A673 (cell line): ENCODE measurements at places on chromosomes 13 and 19. TPM values are rescaled to one million over a fixed set of nuclear protein-coding genes. Genes with fewer than 3 reads are reported as not detected.

DNA sequence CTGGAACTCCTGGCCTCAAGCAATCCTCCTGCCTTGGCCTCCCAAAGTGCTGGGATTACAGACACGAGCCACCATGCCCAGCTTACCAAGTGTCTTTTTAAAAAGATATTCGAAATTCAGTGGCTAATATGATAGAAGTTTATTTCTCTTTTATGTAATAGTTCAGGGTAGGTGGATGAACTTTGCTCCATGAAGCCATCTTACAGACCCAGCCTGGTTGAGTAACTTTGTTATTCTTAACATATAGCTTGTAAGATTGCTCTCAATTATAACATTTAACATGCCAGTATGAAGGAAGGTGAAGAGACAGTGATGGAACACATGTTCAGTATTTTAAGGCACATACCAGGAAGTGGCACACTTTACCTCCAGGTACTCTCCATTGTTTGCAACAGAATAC is 42.4 kb downstream of the ZIC2 start:
- DNase-seq: no peak
- no peaks in the 10 kb centered on the region for H3K27me3 ChIP-seq
- H3K36me3 ChIP-seq: no peaks in the 10 kb centered on the region
- H3K4me3 ChIP-seq: no peak overlapping the region

- no peak overlapping the region for H3K4me3 ChIP-seq
- no peaks in the 10 kb centered on the region for H3K27me3 ChIP-seq
- no peak overlapping the region for H3K27ac ChIP-seq
Measured at GRCh38 chr13:109673477-109673876, 112.9 kb downstream of the IRS2 start.

DNA sequence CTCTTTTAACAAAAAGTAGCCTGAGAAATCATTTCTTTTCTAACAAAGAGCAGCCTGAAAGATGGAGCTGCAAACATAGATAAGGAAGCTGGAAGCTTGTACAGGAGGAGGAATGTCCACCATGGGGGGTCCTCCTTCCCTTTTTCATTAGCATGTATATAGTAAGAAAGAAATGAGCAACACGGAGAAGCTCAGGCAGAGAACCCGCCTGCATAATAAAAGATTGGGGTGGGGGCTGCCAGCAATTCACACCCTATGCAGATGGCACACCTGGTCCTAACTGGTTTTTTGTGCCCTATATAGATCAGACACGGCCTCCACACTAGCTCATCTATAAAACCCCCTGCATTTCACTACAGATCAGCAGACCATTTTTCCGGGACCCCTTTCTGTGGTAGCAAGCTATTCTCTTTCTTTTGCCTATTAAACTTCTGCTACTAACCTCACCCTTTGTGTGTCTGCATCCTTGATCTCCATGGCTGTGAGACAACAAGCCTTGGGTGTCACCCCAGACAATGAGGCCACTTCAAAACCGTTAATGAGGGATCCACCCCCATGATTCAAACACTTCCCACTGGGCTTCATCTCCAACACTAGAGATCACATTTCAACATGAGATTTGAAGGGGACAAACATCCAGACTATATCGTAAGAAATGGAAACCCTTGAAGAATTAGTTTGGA is 167.5 kb upstream of the FREM2 start:
- no peak overlapping the region for H3K4me3 ChIP-seq
- no peaks in the 10 kb centered on the region for H3K4me1 ChIP-seq
- H3K36me3 ChIP-seq: no peaks in the 10 kb centered on the region
- H3K27me3 ChIP-seq: no peaks in the 10 kb centered on the region

The SGCG gene
- total RNA-seq: 0.68 and 0.88 TPM in 2 replicates

DNA sequence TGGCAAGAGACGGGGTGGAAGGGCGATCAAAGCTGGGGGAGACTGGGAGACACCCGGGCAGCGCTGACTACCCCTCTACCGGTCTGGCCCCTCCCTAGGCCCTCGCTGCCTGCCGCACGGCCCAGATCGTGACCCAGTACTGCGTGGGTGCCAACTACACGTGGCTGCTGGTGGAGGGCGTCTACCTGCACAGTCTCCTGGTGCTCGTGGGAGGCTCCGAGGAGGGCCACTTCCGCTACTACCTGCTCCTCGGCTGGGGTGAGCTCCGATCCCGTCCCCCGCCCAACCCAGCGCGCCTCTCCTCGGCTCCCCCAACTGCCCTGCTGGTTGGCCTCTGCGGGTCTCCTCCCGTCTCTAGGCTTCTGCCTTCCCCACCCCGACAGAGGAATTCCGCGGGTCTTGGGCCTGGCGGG is 8.8 kb downstream of the GIPR start:
- no peaks in the 10 kb centered on the region for H3K36me3 ChIP-seq
- no peak for DNase-seq
- peaks cover 7% of the 10 kb centered on the region for H3K4me1 ChIP-seq
- no peaks in the 10 kb centered on the region for H3K27me3 ChIP-seq
- H3K4me3 ChIP-seq: peak overlapping the region; percentile 42

- no peak for DNase-seq
- peaks cover 10% of the 10 kb centered on the region for H3K4me1 ChIP-seq
- no peaks in the 10 kb centered on the region for H3K27me3 ChIP-seq
- H3K27ac ChIP-seq: no peak overlapping the region
Measured at GRCh38 chr19:3622224-3622623, 4.4 kb downstream of the CACTIN start.

DNA sequence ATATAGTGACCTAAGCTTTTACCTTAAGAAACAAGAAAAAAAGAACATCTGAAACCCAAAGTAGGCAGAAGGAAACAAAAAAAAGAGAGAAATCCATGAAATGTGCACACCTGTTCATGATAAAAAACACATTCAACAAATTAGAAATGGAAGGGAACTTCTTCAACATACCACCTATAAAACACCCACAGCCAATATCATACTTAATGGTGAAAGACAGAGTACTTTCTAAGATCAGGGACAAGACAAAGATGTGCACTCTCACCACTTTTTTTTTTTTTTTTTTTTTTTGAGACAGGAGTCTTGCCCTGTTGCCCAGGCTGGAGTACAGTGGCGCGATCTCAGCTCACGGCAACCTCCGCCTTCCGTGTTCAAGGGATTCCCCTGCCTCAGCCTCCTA is 29.2 kb downstream of the ZNF45 start:
- H3K4me3 ChIP-seq: no peak overlapping the region
- no peaks in the 10 kb centered on the region for H3K4me1 ChIP-seq
- no peaks in the 10 kb centered on the region for H3K27me3 ChIP-seq
- H3K36me3 ChIP-seq: no peaks in the 10 kb centered on the region
- no peak for DNase-seq
- no peak overlapping the region for H3K27ac ChIP-seq

The ZNF723 gene
- not detected in 2 replicates for total RNA-seq

The ATP4B gene
- total RNA-seq: not detected in 2 replicates

- H3K4me3 ChIP-seq: no peak overlapping the region
- H3K4me1 ChIP-seq: no peaks in the 10 kb centered on the region
- no peaks in the 10 kb centered on the region for H3K27me3 ChIP-seq
- H3K27ac ChIP-seq: no peak overlapping the region
- DNase-seq: no peak
- no peaks in the 10 kb centered on the region for H3K36me3 ChIP-seq
Measured at GRCh38 chr19:2021453-2022140, 6.1 kb upstream of the BTBD2 start.

DNA sequence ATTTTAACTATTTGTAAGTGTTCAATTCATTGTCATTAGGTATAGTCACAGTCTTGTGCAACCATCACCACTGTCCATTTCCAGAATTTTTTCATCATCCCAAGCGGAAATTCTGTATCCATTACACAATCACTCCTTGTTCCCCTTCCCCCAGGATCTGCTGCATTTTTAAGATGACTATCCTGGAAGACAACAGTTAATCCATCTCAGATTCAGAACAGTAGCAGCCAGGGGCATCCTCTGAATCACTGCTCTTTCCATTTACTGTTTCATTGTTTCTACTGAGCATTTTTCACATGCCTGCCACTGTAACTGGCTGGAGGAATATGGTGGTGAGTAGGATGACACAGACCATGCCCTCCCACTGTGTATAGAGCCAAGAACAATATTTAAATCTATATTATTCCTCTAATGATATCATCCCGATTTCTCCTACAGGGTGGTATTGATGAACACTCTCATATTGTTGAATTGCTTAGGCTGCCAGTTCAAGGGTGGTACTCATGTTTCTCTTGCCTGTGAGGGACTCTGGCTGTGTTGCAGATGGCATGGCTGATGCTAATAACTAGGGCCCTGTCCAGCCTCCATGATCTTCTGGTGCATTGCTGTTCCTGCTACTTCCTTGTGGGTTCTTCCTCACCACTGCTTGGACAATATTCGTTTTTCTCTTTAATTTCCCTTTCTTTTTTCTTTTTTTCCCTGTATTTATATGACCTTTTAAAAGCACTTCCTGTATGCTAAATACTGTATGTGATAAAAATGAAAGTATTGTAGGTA is 59.0 kb downstream of the WDFY2 start:
- H3K27me3 ChIP-seq: no peaks in the 10 kb centered on the region
- peak; percentile 82 for DNase-seq
- H3K4me3 ChIP-seq: peak overlapping the region; percentile 14
- H3K4me1 ChIP-seq: peaks cover 77% of the 10 kb centered on the region
- H3K36me3 ChIP-seq: peaks cover 5% of the 10 kb centered on the region

The BST2 gene
- total RNA-seq: 1.3 and 3.6 TPM in 2 replicates

GRCh38 chr13:68588623-68589022 is 1358.5 kb upstream of the PCDH9 start:
- H3K27ac ChIP-seq: no peak overlapping the region
- H3K27me3 ChIP-seq: no peaks in the 10 kb centered on the region
- DNase-seq: no peak
- no peak overlapping the region for H3K4me3 ChIP-seq
- H3K4me1 ChIP-seq: no peaks in the 10 kb centered on the region

- peak; percentile 4 for DNase-seq
- H3K36me3 ChIP-seq: no peaks in the 10 kb centered on the region
- no peaks in the 10 kb centered on the region for H3K4me1 ChIP-seq
- H3K27me3 ChIP-seq: no peaks in the 10 kb centered on the region
- H3K4me3 ChIP-seq: no peak overlapping the region
- no peak overlapping the region for H3K27ac ChIP-seq
Measured at GRCh38 chr13:24407844-24408243, 98.5 kb downstream of the C1QTNF9 start.

- H3K27me3 ChIP-seq: no peaks in the 10 kb centered on the region
- no peaks in the 10 kb centered on the region for H3K36me3 ChIP-seq
- no peak overlapping the region for H3K27ac ChIP-seq
Measured at GRCh38 chr13:84239032-84239431, 356.8 kb upstream of the SLITRK1 start.

DNA sequence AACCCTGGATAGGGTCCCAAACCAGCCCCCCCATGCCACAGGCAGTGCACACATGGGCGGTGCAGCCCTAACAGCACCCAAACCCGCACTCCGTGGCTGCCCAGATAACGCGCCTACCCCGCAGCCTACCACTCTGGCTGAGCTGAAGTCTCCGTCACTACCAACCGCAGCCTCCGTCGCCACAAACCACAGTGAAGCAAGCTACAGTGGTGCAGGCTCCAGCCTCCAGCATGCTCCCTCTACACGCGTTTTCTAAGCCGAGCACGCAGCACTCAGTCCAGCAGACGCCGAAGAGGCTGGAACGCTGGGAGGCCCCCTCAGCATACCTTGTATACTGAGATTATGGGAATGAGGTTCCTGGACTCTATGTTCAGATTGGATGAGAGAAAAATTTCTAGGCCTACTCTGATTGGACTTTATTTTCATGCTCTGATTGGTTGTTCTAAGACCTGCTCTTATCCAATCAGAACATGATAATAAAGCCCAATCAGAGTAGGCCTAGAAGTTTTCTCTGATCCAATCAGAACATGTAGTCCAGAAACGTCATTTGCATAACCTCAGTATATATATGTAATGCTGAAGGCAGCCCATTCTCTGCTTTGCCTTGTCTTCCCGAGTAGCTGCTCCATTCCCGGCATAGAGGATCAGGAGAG is 56.7 kb upstream of the C1QTNF9B start:
- H3K4me1 ChIP-seq: no peaks in the 10 kb centered on the region
- H3K4me3 ChIP-seq: no peak overlapping the region
- no peaks in the 10 kb centered on the region for H3K36me3 ChIP-seq
- H3K27ac ChIP-seq: no peak overlapping the region
- DNase-seq: no peak

DNA sequence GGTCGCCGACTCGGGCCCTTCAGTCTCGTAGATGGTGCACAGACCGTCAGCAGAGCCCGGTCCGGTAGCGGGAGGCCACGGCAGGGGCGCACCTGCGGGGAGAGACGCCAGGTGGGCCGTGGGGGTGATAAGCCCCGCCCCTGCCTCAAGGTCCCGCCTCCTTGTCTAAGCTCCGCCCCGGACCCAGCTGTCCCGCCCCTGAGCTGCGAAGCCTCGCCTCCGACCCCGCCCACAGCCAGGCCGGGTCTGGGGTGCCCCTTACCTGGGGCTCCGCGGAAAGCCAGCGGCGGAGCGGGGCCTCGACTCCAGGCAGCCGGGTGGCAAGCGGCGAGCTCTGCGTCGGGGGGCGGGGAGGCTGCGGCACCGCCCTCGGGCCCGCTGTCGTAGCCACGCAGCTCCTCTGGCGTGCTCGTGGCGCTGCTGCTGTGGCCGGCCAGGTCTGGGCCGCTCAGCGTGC is 4.7 kb downstream of the PRR36 start:
- H3K27ac ChIP-seq: peak overlapping the region; percentile 78
- peak; percentile 73 for DNase-seq
- H3K4me1 ChIP-seq: peaks cover 42% of the 10 kb centered on the region
- no peaks in the 10 kb centered on the region for H3K36me3 ChIP-seq
- no peaks in the 10 kb centered on the region for H3K27me3 ChIP-seq

The CRLF1 gene
- total RNA-seq: 192 and 305 TPM in 2 replicates

- DNase-seq: no peak
- H3K36me3 ChIP-seq: no peaks in the 10 kb centered on the region
- no peaks in the 10 kb centered on the region for H3K27me3 ChIP-seq
- no peak overlapping the region for H3K4me3 ChIP-seq
- H3K4me1 ChIP-seq: no peaks in the 10 kb centered on the region
- no peak overlapping the region for H3K27ac ChIP-seq
Measured at GRCh38 chr13:66128201-66128600, 1101.9 kb downstream of the PCDH9 start.

- no peak overlapping the region for H3K4me3 ChIP-seq
- H3K27ac ChIP-seq: no peak overlapping the region
- no peaks in the 10 kb centered on the region for H3K36me3 ChIP-seq
- no peak for DNase-seq
- H3K27me3 ChIP-seq: no peaks in the 10 kb centered on the region
Measured at GRCh38 chr19:12047868-12048267, 4.9 kb downstream of the ZNF878 start.

DNA sequence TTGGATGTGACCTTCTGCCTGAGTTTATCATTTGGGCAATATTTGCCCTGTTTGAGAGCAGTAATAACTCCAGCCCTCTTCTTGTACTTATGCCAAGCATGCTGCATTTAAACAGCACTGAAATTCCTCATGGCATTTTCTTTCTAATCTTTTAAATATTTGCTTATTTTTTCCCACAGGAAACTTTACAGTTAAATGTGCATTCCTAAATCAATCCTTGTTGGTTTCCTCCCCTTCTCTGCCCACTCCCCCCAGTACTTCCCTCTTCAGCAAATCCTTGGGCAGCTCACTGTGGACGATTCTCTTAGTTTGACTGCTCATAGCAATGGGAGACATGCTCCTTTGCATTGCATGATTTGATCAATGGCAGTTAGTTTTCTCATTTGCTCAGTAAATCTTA is 68.7 kb downstream of the RAP2A start:
- peaks cover 4% of the 10 kb centered on the region for H3K4me1 ChIP-seq
- no peaks in the 10 kb centered on the region for H3K36me3 ChIP-seq
- no peak overlapping the region for H3K27ac ChIP-seq

The MAST1 gene
- total RNA-seq: 22.2 and 26.7 TPM in 2 replicates

The CLIP3 gene
- 9.2 and 15.8 TPM in 2 replicates for total RNA-seq

- H3K4me1 ChIP-seq: peaks cover 21% of the 10 kb centered on the region
- H3K36me3 ChIP-seq: no peaks in the 10 kb centered on the region
- DNase-seq: peak; percentile 56
- no peak overlapping the region for H3K27ac ChIP-seq
- no peak overlapping the region for H3K4me3 ChIP-seq
- H3K27me3 ChIP-seq: no peaks in the 10 kb centered on the region
Measured at GRCh38 chr13:41694545-41695301, 237.4 kb downstream of the RGCC start.
